ENCODE measurements at places on chromosomes 16 and 17. TPM values are rescaled to one million over a fixed set of nuclear protein-coding genes. Genes with fewer than 3 reads are reported as not detected.

CCL17 gene
- not detected for total RNA-seq

CDH11 gene
- 156 TPM for total RNA-seq

CSH2 gene
- total RNA-seq, result not detected

CSH1 gene
- total RNA-seq, result not detected

OGFOD3 gene
- 48.0 TPM for total RNA-seq

LHX1 gene
- total RNA-seq, result not detected

RNF43 gene
- under 0.01 TPM for total RNA-seq

HOXB13 gene
- total RNA-seq, result not detected

FZD2 gene
- 18.1 TPM for total RNA-seq

FAM171A2 gene
- total RNA-seq, result 8.8 TPM

ENPP7 gene
- total RNA-seq, result not detected

CD300A gene
- total RNA-seq, result not detected

USP6 gene
- total RNA-seq, result under 0.01 TPM

PSMD3 gene
- 56.8 TPM for total RNA-seq

HP gene
- total RNA-seq, result not detected

EVPLL gene
- not detected for total RNA-seq

Measured in bronchial smooth muscle cell (primary cell).